Fibroblast of skin of right biceps (primary cell): ENCODE measurements at places on chromosomes 2 and 18.
A peak's percentile ranks its signal among the peaks of the same experiment; 100 is the strongest.

DNA sequence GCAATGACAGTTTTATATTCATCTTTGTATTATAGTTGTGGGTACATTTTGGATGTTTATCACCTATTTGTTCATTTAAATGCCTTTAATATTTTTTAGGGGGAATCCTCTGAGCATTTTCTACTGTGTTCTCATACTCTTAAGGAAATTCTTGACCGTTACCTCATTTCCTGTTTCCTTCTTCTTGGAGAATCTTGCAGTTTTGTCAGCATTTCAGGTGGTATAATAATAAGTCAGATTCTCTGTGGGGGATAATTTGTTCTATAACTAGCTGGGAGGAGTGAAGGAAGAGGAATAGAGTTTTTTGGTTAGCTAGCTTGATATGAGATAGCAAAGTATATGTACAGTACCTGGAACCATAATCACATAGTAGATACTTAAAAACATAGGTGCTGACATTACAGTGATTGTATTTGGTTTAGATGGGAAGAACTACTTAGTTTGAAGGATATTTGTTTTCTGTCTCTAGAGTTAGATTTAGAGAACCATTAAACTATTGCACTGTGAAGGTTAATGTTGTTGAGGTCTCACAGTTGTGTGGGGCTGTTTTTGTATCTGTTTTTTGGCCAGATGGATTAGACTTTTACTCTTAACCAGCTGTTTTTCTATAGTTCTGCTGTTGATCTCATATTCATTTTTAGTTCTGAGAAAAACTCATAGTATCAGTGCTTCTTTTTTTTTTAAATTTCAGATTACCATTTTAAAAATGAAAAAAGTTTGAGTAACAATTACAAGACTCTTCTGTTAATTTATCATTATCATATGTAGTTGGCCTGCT, 14.2 kb downstream of the MTX2 start:
- DNase-seq = peak; percentile 55

GRCh38 chr2:182866461-182867406, at the start of gene FRZB:
TSS of gene FRZB (minus strand) at chr2:182866637. CDS start at chr2:182866552, 85 bp downstream.
- DNase-seq = peak; percentile 70

DNA sequence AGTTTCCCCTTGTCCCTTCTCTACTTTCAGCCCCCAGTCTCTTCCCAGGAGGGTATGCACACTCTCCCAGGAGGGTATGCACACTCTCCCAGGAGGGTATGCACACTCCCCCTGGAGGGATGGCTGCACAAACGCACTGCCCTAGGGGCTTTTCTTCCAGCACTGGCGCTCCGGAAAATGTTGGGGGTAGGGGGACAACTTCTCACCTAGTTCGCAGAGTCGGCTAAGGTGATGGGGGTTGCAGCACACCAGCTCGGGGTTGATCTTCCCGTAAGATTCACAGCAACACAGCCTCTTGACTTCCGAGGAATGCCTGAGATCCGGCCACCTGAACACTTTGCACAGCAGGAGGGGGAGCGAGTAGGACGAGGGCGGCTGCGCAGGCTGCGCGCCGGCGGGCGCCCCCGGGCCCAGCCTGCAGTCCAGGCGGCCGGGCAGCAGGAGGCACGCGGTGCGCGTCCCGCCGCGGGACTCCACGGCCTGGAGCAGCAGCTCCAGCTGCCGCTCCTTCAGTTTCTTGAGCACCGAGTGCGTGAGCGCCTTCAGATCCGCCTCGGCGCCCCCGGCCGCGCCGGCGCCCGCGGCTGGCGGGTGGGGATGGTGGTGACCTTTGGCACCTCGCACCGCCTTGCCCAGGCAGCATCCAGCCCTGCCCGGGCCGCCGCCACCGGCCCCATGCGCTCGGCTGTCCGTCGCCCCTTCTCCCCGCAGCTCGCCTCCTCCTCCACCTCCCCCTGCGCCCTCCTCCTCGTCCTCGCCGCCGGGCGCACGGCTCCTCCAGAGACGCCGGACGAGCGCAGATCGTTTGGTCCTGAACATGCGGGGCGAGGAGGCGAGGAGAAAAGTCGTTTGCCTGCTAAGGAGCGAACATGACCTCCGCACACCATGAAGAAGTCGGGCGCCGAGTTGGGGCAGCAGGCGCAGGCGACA, 894 bp downstream of the SMAD7 start:
- peak; percentile 50 for DNase-seq

DNA sequence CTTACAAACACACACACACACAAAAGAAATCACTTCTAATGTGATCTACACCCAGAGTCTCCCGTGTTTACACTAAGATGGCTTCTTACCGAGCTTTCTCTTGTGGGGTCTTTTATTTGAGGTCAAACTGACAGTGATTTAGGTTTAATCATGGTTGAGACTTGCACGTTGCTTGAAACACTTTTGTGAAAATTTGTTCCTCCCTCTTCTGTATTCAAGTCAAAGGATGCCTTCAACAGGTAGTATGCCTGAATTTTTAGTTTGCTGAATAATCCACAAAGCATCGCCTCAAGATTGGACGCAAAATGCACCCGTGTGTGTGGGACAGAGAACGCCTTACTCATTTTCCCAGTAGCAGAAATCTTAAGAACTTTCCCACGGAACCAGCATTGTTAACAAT, 4.0 kb upstream of the ZNF516 start:
- DNase-seq = no peak

DNA sequence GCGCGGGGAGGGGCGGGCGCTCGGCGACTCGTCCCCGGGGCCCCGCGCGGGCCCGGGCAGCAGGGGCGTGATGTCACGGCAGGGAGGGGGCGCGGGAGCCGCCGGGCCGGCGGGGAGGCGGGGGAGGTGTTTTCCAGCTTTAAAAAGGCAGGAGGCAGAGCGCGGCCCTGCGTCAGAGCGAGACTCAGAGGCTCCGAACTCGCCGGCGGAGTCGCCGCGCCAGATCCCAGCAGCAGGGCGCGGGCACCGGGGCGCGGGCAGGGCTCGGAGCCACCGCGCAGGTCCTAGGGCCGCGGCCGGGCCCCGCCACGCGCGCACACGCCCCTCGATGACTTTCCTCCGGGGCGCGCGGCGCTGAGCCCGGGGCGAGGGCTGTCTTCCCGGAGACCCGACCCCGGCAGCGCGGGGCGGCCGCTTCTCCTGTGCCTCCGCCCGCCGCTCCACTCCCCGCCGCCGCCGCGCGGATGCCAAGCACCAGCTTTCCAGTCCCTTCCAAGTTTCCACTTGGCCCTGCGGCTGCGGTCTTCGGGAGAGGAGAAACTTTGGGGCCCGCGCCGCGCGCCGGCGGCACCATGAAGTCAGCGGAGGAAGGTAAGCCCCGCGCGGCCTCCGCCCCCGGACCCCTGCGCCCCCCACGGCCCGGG, at the start of gene NFATC1:
TSS of gene NFATC1 (plus strand) at position 170 of the 644 bp plus-strand sequence. CDS start at position 465, 295 bp downstream.
- peak; percentile 83 for DNase-seq

GRCh38 chr2:70823249-70823648, 2.9 kb upstream of the CLEC4F start:
- no peak for DNase-seq

- DNase-seq = no peak
Observed at GRCh38 chr2:53668624-53669026, 99.0 kb upstream of the CHAC2 start.

GRCh38 chr2:7333960-7334493, 416.8 kb downstream of the RNF144A start:
- no peak for DNase-seq

DNA sequence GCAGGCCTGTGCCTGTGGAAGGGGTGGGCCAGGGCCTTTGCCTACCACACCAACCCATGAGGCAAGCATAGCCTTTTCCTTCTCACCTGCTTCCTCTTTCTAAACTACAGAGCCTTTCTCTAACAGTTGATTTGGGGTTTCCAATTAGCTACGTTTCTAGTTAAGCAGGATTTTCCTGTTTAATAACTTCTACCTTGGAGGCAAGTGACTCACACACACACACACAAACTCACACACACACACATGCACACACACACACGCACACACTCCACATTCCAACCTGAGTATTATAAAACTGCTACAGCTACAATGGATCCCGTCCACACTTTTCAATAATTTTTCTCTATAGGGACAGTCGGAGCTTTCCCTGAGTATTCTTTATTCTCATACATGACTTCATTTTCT, 84.9 kb downstream of the SOX11 start:
- DNase-seq = peak; percentile 63

- DNase-seq = peak; percentile 86
Observed at GRCh38 chr2:168639441-168639898, 163.0 kb upstream of the NOSTRIN start.

DNA sequence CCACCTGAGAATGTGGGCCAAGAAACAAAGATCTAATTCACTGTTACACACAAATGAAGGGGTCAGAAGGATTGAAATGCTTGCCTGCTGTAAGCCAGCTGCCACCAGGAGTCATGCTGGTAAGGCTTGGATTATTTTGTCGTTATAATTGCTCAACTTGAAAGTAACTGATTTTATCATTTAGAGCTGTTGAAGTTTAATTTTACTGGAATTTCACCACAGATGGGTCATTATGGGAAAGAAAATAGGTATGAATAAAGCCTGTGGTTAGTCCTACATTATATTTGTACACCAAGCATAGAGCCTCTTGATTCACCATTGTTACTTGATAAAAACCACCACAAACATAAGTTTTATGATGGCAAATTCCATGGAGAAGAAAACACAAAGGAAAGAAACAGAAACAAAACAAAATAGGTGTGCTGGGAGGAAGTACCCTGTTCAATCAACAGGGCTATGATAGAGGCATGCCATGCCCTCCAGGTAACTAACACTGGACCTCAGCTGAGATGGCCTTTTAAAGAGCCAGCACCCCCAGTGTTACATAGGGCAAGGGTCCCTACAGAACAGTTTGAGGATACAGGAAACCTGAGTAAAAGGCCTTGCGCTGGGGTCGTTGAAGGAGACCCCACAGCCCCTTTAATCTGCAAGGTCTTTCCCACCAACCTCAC, 3.0 kb downstream of the CLEC4F start:
- DNase-seq = no peak

- no peak for DNase-seq
Observed at GRCh38 chr2:46187112-46187618, 110.0 kb upstream of the EPAS1 start.

GRCh38 chr2:105081006-105081601, 43.2 kb downstream of the MRPS9 start:
- peak; percentile 24 for DNase-seq

DNA sequence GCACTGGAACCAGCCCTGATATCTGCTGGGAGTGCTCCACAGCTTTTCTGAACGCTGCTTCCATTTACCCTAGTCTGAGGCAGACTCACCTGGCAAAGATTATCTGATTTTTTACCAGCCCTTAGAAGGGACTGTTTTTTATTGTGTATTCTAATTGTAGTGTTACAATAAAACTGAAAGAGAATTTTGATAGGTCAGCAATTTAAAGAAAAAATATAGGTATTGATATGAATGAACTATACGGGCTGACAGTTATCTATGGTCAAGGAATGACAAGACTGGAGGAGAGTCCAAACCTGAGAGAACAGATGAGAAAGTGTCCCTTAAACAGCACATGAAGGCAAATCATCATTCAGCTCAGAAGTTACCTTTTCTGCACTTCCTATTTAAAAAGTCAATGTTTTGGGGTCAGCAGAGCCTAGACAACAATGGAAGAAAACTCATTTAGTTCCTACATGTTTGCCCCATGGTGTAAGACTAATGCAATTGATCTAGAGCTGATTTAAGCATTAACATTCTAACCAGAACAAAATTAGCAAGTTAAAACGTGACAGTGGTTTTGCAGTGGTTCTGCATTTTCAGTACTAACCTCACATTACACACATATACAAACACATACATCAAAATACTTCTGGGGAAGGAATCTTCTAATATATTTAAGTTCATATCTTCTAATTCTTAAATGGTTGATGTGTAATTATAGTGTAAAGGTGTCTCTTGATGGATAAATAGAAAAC, 500.9 kb downstream of the TGIF1 start:
- no peak for DNase-seq

GRCh38 chr2:58535182-58535581, 294.1 kb upstream of the FANCL start:
- DNase-seq = no peak

DNA sequence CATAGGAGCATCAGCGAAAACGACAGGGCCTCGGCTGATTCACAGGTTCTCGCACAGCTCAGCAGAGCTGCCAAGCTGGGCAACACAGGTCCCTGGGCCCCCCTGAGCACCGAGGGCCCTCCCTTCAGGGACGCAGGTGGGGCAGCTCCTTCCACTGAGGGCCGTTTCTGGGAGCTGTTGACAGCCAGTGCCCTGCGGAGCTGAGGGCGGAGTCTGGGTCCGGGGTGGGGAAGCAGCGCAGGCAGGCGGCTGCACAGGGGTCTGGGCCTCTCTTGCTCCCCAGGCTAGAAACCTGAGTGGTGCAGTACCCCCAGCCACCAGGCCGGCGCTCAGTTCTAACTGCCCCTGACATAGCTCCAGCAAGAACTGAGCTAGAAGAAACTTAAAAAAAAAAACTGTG, 65.7 kb downstream of the PXDN start:
- no peak for DNase-seq

- DNase-seq = peak; percentile 6
Observed at GRCh38 chr2:104944495-104944894, 90.6 kb downstream of the POU3F3 start.

DNA sequence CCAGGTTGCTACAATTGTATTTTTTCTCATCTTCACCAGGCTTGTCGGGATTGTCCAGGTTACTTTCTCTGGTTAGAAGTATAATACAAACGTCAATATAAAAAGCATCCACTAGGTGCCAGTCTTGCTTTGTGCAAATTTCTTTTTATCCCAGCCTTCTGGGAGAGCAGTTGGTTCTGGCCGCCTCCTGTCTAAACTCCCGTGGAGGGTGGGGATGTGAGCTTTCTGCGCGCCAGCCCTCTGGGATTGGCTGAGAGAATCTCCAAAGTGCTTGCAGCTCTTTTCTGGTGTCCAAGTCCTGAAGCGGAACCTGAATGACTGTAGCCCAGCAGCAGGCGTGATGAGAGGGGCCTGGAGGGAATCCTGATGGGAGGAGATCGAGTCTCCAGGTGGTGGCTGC, 22.4 kb upstream of the TOGARAM2 start:
- peak; percentile 73 for DNase-seq

- DNase-seq = no peak
Observed at GRCh38 chr2:160300203-160300602, 100.1 kb upstream of the ITGB6 start.

DNA sequence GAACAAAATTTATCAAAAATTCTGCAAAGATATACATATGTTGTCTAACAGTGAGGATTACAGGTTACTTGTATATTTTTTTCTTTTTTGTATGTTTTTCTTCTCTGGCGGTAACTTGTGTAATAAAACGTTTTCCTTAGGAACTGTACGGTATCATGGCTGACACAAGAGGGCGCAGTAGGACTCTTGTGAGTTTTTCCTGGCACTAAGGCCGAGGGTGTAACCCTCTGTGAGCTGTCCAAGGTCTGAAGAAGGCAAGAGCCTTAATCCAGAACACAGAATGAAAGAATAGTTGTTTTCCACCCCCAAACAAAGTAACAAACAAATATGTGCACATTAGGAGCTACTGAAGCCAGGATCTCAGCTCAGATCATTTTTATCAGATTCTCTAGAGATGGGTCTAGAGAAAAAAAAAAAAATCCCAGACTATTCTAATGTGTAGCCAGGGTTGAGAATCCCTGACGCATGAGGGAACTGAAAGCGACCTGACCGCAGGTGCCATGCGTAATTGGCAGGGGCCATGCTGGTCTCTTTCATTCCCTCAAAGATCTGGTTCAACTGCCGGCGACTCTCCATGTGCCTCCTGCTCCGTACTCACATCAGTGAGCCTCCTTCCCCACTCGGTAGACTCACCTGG, 27.0 kb downstream of the TMEM200C start:
- DNase-seq = peak; percentile 80
